ENCODE measurements at places on chromosomes 7 and 10.

DNA sequence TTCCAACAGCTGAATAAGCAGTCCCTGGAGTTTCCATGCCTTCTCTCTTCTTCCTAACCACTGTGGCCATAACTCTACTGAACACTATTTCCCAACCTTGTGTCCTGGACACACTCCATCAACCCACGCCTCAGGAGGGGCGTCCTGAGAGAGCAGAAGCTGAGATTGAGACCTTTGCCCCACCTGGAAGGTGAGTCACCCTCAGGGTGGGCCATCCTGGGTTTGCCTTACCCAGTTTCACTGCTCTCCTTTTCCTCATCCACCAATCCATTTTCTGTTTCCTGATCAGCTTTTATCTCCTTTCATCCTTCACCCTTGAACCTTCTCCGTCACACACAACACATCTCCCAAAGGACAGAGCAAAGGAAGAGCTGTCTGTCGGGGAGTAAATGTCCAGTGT is 91.4 kb downstream of the TMEM130 start:
- no peak for DNase-seq

DNA sequence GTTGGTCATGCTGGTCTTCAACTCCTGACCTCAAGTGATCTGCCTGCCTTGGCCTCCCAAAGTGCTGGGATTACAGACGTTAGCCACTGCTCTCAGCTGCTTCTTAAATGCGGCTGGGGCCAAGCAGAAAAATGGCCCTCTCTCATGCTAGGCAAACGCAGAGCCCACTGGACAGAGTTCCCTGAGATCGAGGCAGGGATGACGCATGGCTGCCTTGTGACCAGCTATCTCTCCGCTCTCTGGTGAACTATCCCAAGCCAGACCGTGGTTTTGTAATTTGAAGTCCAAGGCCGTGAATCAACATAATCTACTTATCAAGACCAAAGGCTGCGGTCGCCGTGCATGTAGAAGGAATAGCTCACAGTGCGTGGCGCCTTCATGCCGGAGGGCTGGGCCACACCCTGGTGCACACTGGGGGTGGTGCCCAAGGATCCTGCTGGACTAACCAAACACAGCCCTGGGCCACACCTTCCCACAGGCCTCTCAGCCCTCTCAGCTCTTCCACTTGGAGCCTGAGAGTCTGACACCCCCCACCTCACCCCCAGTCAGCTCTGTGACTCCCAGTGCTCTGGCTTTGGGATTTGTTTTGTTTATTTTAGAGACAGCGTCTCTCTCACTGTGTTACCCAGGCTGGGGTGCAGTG is 88.1 kb upstream of the CUX1 start:
- peak; percentile 69 for DNase-seq

DNA sequence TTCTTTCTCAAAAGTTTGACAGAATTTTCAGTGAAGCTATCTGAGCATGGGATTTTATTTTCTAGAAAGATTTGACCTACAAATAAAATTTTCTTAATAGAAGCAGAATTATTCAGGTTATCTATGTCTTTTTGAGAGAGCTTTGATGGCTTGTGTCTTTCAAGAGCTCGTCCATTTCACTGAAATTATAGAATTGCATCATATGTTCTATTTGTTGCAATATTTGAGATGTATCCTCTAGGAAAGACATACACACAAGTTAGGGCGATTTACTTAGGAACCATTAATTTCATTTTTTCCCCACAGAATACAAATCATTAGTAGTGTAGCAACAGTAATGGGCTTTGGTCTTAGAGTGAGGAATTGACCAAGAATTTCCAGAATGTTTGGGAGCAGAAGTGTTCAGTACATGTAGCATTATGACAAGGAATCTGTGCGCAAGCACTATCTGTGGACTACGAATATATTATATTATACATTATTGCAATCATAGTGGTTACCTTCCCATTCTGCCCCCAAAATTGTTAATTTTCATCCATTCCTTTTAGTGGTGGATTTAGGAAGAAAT is 12.8 kb upstream of the COL17A1 start:
- peak; percentile 43 for DNase-seq

GRCh38 chr7:55423891-55424290 is 58.8 kb downstream of the LANCL2 start:
- DNase-seq, result no peak

DNA sequence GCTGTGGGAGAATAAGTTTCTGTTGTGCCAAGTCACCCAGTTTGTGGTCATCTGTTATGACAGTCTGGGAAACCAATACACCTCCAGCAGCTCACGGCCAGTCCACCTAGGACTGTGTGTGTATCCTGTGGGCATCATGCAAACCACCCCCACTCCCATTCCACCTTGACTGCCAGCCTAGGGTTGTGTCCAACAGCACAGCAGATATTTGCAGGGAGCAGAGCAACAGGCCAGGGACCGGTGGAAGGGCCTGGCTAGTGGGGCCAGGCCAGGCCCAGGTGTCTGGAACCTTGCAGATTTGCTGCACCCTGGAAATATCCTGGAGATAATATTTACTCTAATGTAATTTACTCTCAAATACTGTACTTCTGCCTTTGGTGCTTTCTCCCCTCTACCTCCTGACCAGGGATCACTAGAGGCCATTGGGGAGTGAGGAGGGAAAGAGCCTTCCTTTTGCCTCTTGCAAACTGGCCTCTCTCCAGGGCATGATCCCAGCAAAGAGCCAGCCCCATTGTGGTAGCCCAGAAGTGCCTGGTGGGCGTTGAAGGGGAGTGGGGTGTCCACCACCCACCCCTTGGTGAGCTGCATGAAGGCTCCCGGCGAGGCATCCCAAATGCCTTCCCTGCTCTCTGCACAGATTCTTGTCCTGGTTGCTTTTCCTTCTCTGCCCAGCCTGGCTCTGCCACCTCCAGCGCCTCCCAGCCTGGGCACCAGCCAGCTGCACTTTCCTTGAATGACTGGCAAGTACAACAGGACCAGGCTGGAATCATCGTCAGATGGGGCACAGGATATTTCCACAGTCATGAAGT is 15.2 kb upstream of the TPST1 start:
- DNase-seq, result no peak

DNA sequence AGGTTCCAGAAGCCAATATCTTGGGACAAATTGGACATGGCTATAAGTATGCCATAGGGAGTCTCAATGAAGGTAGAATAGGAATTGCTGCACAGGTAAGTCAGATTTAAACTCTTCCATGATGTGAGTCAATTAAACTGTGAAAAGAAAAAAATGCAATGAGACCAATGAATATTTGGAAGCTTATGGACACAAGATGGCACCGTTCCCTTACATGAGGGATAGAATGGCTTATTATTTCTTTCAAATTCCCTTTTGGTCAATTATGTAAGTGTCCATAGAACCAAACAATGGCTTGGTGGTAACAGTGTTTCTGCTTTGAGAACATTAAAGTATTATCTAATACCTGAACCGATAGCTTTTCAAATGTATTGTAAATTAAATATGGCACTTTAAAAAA is 35.6 kb downstream of the ACADSB start:
- no peak for DNase-seq

DNA sequence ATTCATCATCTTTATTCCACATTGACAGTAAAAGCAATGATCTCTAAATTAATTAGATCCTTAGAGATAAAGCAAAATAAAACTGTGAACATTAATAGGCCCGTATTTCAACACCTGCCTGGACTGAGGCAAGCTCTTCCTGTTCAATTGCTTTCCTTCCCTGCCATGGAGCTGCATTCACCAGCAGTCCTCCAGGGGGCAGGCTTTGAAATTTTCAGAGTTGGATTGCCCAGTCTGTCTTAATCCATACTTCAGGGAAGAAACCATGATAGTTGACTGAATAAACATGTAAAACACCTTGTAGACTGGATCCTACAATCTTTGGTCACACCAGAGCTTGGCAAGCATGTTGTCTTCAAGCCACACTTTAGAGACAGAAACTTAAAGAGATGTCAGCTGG is 936.6 kb downstream of the NRG3 start:
- DNase-seq, result peak; percentile 3

DNA sequence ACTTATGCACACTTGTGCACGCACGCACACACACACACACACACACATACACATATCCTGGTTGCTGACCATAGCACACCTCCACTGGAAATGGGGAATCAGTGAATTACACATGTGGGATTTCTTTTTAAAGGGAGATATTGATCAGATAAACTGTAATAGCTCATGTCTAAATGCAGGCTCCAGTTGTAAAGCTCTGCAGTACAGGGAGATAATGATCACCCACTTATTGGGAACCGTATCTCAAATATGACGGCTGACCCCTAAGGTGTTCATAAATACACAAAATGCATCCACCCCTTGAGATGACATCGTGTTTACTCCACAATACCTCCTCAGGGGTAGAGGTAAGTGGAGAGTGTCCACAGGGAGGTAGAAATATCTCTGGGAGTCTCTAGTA is 79.2 kb downstream of the PLXNA4 start:
- DNase-seq, result no peak

DNA sequence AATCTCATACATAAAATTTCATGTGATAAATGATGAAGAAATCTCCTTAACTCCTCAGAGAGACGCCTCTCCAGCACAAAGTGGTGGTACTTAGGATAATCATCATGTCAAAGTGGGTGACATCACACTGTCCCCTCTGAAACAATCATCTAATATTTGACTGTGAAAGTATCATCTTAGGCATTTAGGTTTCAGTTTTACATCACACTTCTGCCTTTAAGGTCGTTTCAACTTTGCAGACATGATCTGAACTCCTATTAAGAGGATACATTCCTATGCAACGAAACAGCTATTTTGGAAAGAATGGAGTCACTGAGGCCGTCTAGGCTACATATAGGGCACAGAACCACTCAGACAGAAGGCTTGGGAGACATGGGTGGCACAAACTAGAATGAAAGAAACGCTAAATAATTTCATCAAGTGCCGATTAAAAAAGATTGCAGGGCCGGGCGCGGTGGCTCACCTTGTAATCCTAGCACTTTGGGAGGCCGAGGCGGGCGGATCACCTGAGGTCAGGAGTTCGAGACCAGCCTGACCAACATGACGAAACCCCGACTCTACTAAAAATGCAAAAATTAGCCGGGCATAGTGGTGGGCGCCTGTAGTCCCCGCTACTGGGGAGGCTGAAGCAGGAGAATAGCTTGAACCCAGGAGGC is 2.0 kb downstream of the VOPP1 start:
- peak; percentile 43 for DNase-seq

DNA sequence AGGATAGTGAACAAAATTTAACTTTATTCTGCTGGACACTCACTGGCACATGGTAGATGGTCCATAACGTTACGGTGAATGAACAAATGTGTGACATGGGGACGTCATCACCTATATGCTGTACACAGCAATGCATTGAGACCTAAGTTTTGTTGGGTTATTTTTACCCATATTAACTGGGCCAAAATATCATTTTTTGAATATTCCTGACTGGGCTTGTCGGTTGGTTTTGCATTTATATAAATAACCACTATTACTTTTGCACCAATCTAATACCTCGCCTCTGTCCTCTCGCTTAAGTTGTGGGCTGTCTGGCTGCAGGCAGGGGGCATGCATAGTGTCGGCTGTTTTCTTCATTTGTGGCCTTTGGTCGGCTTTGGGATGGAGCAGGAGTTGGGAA is 161.7 kb downstream of the USP6NL start:
- DNase-seq, result no peak

GRCh38 chr10:102236006-102236405 is 5.3 kb downstream of the PITX3 start:
- DNase-seq, result no peak

DNA sequence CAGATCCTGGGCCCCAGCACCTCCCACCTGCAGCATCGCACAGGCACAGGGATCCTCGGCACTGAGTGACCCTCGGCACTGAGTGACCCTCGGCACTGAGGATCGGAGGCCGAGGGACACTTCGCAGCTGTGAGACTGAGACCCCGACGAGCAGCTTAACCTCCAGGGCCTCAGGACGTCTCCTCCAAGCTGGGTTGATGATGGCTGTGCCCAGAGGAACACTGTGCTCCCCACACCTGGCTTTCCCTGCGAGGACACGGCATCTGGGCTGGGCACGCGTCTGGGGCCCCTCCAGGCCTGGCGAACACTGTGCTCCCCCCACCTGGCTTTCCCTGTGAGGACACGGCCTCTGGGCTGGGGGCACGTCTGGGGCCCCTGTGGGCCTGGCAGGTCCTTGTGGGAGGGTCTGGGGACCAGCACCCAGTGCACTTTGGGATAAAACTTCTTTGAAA is 158.3 kb upstream of the PPP2R2D start:
- DNase-seq, result no peak

DNA sequence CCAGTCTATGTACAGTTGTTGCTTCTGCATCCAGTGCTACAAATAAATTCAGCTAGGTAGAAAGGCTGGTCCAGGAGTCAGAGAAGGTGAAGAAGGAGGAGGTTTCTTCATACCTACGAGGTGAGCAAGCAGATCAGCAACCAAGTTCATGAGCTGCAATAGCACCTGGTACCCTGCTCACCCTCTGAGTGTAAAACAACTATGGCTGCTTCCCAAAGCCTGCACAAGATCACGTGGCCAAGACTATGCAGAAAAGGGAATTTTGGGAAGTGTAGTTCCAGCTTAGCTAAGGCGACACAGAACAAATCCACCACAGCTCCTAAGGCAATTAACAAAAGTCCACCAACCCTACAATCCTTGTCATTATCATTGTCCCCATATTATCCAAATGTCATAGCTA is 95.9 kb upstream of the AUTS2 start:
- DNase-seq, result no peak

- no peak for DNase-seq
Observed at GRCh38 chr10:92810934-92811532, 37.3 kb upstream of the EXOC6 start.

GRCh38 chr7:73612598-73613269 is 11.6 kb downstream of the MLXIPL start:
- peak; percentile 21 for DNase-seq

DNA sequence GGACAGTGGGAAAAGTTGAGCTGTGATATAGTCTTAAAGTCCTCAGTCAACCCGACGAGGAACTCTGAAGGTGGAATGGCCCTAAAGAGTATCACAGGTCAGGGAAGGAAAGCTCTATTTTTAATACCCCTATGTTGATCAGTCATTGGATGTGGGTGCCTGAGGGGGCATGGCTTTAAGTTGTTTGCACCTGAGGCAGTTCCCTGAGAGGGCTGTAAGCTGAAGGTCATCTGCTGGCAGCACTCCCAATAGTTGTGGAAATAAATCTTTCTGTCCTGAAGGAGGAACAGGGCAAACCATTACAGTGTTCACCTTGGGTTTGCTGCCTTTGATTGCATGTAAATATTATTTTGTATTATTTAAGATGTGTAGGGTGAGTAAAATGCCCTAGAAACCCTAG is 17.8 kb upstream of the C1GALT1 start:
- DNase-seq, result no peak

- DNase-seq, result no peak
Observed at GRCh38 chr10:124213471-124213870, 120.1 kb upstream of the CHST15 start.

DNA sequence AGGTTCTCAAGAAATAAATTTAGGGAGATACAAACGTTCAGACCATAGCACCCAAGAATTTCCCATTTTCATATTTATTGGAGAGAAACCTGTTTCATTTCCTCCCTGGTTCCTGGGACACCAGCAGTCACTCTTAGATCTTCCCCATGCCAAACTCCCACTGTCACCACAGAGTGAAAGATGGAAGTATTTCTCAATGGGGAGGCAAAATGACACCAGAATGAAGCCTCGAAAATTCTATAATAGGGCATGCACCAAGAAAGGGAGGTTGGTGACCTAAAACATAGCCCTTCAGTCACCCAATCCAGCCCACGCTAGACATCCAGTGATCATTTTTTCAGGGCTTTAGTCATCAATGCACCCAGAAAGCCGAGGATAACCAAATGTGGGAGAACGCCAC is 148.1 kb upstream of the PLXDC2 start:
- DNase-seq, result no peak

- peak; percentile 80 for DNase-seq
Observed at GRCh38 chr10:75235375-75236177, at the start of gene COMTD1. Gene COMTD1 (minus strand): TSS chr10:75235957. CDS start chr10:75235928, 29 bp downstream.
